ENCODE measurements at places on chromosomes 2 and 18. TPM values are rescaled to one million over a fixed set of nuclear protein-coding genes. Genes with fewer than 3 reads are reported as not detected.

Gene STK11IP
- total RNA-seq = 42.0 TPM

Gene L3MBTL4
- total RNA-seq = 13.9 TPM

Gene FOXD4L1
- total RNA-seq = not detected

Gene KCTD18
- total RNA-seq = 14.1 TPM

Gene PDCD1
- total RNA-seq = not detected

Gene CDH7
- not detected for total RNA-seq

Gene TRIM43
- total RNA-seq = not detected

Gene GRP
- not detected for total RNA-seq

Gene TWIST2
- 3.1 TPM for total RNA-seq

Gene IMPACT
- total RNA-seq = 30.8 TPM

Gene UGT1A8
- 34.2 TPM for total RNA-seq

Gene CYP1B1
- 13.8 TPM for total RNA-seq

Gene POTEE
- 0.13 TPM for total RNA-seq

Gene MTCL1
- 4.1 TPM for total RNA-seq

Gene HRH4
- total RNA-seq = 0.28 TPM

Gene TUBA3E
- total RNA-seq = not detected

Gene PAIP2B
- 5.6 TPM for total RNA-seq

Gene ZEB2
- total RNA-seq = 80.1 TPM

Gene LYPD6B
- total RNA-seq = 0.28 TPM

Gene GTF2A1L
- total RNA-seq = 0.77 TPM

Gene FABP1
- total RNA-seq = 768 TPM

Gene SERPINB10
- total RNA-seq = not detected

Gene SH3BP4
- total RNA-seq = 18.0 TPM

Gene CYBRD1
- 36.5 TPM for total RNA-seq

Gene PSMA8
- total RNA-seq = not detected

Gene C2orf92
- total RNA-seq = 8.7 TPM

Gene OSBPL6
- total RNA-seq = 1.3 TPM

Gene SPRED2
- total RNA-seq = 43.4 TPM

Gene CAVIN2
- total RNA-seq = 154 TPM

Gene ABCB6
- total RNA-seq = 21.3 TPM

Gene NOSTRIN
- 56.2 TPM for total RNA-seq

Gene IL1R2
- total RNA-seq = 17.9 TPM

Gene HOXD10
- total RNA-seq = 3.0 TPM

Gene NT5C1B
- not detected for total RNA-seq

Gene ALLC
- total RNA-seq = not detected

Gene RAB6C
- 0.17 TPM for total RNA-seq

Gene CD207
- total RNA-seq = 0.19 TPM

Gene LNPK
- total RNA-seq = 33.4 TPM

Gene APLF
- 2.7 TPM for total RNA-seq

Gene FSIP2
- 8.3 TPM for total RNA-seq

Gene GREB1
- 2.5 TPM for total RNA-seq

Gene FRZB
- total RNA-seq = 8.9 TPM

Gene KRTCAP3
- total RNA-seq = 43.9 TPM

Gene NT5DC4
- total RNA-seq = not detected

Gene AFF3
- 5.2 TPM for total RNA-seq

Gene GALNT13
- total RNA-seq = 0.23 TPM

Gene PLCL1
- 2.0 TPM for total RNA-seq

Gene MRPL53
- total RNA-seq = 48.2 TPM

Gene SP9
- not detected for total RNA-seq

Gene TMEM37
- 54.0 TPM for total RNA-seq

Gene KDM3A
- total RNA-seq = 53.6 TPM

Gene NAPG
- total RNA-seq = 36.3 TPM

Measured in mucosa of descending colon (tissue), 3 donors.